PC-3 (cell line): ENCODE measurements at places on chromosomes 5 and 9. TPM values are rescaled to one million over a fixed set of nuclear protein-coding genes. Genes with fewer than 3 reads are reported as not detected.

- no peak for DNase-seq
These were observed 24.0 kb upstream of the MAP3K1 start for GRCh38 chr5:56791396-56791795.

Gene PROB1
- total RNA-seq: 1.9 and 2.2 TPM in 2 replicates

Gene SLC25A2
- 0.18 and 0.40 TPM in 2 replicates for total RNA-seq

Gene PIGO
- total RNA-seq: 18.2 and 19.9 TPM in 2 replicates

- DNase-seq: no peak
These were observed 126.6 kb downstream of the NSG2 start for GRCh38 chr5:174172152-174172551.

GRCh38 chr5:75049456-75050351, 2.7 kb downstream of the GCNT4 start:
- DNase-seq: peak; percentile 70

Gene PCDHGB2
- 1.4 and 2.2 TPM in 2 replicates for total RNA-seq

Gene ST8SIA4
- 0.63 and 0.91 TPM in 2 replicates for total RNA-seq

DNA sequence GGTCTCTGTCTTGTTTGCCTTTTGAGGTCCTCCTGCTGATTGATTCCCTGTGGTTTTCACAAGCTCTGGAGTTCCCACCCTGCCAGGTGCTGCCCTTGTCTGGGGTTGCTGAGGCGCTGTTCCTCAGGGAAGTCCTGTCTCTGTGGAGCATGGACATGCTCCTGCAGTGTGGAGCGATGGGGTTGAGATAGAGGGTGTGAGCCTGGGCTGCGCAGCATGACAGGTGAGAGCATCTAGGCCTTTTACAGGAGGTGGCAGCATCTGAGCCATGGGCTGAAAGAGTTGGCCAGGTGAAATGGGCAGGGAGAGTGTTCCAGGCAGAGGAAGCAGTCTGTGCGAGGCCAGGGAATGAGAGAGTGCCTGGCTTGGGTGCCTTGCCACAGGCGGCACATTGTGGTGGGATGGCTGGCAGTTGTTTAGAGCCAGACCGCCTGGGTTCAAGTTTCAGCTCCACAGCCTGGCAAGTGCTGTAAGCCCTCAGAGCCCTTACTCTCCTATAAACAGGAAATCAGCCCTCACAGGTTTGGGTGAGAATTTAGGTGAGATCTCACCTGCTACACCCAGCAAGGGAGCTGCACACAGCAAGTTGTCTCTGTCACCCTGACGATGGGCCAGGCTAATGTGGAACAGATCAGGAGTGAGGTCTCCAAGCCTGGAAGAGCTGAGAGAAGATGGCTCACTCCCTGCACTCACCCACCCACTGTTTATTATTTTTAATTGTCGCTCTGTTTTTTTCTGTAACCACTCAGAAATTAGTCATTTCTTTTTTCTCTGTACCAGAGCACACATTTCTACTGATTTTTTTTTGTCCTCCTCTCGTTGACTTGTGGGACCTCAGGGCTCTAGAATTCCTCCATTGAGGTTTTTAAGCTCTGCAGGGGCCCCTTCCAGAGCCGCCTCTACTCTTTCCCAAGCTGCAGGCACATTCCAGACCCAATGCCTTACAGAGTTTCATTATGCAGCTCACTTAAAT, 19.6 kb downstream of the TCOF1 start:
- no peak for DNase-seq

GRCh38 chr5:65695896-65696295, 26.0 kb downstream of the SGTB start:
- DNase-seq: no peak
